ENCODE measurements at places on chromosomes 12 and 14.

- no peak for DNase-seq
Measured at GRCh38 chr12:78914859-78915331, 50.3 kb downstream of the SYT1 start.

- no peak for DNase-seq
Measured at GRCh38 chr12:56590237-56590830, 39.8 kb downstream of the BAZ2A start.

DNA sequence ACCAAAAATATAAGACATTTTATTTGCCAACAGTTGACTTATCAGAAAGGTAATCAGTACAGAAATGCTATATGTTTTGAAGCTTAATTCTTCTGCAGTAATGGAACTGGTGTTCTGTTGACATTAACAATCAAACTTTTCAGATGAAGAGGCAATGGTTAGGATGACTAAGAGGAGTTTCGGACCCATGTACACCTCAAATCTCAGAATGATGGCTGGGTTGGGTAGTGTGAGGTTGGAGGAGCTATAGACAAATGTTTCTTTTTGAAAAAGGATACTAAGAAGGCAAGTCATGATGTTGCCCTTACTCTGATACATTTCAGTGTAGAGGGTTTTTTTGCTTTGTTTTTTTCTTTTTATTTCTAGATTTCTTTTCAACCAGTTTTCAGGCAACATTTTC, 66.9 kb downstream of the KNTC1 start:
- no peak for DNase-seq

GRCh38 chr12:870378-870777, 79.1 kb downstream of the RAD52 start:
- DNase-seq, result no peak

- DNase-seq, result no peak
Measured at GRCh38 chr12:13436182-13436581, 239.7 kb downstream of the EMP1 start.

- DNase-seq, result no peak
Measured at GRCh38 chr14:61891810-61892209, 129.6 kb downstream of the SNAPC1 start.

- peak; percentile 26 for DNase-seq
Measured at GRCh38 chr12:18224745-18225144, 36.6 kb upstream of the PIK3C2G start.

DNA sequence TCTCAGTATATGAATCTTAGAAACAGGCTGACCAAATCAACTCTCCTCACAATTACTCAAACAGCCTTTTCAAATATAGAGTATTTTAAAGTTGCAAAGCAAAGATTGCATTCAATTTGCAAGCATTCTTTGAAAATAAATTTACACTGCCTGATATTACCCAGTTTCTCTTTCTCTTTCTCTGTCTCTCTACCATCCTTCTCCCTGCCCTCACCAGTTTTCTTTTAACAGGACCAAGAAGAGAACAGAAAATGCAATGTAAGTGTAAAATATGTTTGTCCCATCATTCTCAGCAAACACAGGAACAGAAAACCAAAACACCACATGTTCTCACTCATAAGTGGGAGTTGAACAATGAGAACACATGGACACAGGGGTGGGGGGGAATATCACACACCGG, 520.3 kb upstream of the USP15 start:
- DNase-seq, result no peak

DNA sequence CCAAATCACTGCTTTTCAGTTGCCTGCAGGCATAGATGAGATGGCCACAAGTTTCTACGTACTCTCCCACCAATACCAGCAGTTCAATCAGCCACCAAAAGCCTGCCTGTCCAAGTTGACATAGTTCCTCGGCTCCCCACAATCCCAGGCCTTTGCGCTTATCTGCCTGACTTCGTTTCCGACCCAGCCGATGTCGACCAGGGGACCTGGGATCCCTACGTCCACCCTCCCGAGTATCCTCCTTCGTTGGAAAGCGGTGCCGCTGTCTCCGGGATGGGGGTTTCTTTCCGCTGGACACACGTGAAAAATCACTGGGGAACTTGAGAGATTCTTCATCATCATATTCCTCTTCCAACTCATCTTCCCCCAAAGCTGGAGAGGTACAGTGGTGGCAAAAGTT, 1.6 kb downstream of the DNAJC14 start:
- DNase-seq, result no peak

- no peak for DNase-seq
Measured at GRCh38 chr14:55302367-55303124, 31.3 kb downstream of the FBXO34 start.

GRCh38 chr12:55067701-55068100, 47.9 kb downstream of the NEUROD4 start:
- DNase-seq, result no peak

DNA sequence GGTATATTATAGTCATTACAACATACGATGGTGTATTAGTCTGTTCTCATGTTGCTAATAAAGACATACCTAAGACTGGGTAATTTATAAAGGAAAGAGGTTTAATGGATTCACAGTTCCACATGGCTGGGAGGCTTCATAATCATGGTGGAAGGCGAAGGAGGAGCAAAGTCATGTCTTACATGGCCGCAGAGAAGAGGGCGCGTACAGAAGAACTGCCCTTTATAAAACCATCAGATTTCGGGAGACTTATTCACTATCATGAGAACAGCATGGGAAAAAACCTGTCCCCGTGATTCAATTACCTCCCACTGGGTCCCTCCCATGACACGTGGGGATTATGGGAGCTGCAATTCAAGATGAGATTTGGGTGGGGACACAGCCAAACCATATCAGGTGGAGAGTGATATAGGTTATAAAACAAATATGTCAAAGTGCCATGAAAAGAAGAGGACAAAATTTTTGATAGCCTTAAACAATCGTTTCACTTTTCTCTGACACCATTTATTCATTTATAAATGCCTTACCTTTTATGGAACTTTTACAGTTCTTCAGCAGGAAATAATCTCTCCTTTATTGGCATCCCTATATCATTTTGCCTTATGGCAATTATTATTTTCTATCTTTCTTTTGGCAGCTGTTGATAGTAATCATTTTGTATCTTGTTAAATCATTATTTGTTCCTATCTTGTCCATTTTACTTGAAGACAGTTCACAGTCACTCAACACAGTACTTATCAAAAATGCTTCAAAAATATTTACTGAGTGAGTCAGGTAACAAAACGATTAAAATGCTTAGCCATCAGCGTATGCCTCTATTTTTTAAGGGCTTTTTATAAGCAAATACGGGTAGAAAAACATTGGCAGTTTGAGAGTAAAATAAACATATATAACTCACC, 196.0 kb downstream of the RAD51B start:
- DNase-seq, result no peak

DNA sequence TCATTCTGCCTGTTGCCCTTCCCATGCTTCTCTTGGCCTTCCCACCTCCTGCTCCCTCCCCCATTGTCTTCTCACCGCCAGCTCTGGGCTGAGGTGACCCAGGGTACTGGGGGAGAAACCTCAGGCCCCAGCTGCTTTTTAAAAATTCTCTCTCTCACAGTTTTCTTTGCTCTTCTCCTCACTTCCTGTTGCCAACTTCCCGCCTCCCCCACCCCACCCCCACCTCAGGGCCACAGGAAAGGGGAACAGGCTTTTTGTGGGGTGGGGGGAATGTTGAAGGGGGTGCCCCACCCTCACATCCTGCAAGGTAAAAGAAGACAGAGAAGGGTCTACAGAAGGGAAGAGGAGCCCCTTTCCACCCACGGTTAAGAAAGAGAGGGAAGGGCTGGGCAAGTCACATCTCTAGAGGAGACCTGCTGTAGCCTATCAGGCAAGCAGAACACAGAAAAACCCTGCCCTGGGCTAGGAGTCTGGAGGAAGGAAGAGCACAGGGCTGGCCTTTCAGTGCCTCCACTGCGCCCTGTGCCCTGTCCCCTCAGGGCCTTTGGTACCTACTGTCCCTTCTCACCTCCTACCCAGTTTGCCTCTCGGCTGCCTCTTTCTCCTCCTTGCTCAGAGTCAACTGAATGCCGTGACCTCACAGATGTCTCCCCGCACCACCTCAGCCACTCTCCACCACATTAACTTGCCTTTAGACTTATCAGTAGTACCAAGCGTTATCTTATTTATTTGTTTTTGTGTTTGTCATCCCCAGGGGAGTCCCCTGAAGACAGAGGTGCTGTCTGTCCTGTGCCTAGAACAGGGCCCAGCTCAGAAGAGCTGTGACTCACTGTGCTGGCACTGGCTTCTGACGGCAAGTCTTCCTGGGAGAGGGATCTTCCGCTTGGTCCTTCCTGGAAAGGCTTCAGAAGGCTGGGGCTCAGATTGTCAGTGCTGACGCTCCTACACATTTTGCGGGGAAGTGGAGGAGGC, 1.7 kb downstream of the ARHGAP9 start:
- no peak for DNase-seq

- no peak for DNase-seq
Measured at GRCh38 chr12:51359851-51360250, 13.4 kb upstream of the CELA1 start.

DNA sequence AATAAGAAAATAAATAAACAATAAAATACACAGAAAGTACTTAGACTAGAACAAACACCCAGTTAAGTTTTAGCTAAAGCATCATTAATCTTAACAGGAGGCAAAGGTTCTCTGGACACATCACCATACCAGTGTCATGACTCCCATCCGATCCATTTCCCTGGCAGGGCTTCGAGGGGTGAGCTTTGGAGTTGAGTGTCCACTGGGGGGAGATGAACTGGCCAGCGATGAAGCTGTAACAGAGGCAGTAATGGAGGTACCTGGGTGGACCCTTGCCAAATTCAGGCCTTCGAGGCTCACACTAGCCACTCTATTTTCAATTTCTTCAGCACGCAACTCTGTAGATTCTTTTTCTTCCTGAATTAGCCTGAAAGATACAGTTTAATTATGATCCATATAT, 269.5 kb downstream of the ACSS3 start:
- DNase-seq, result no peak

DNA sequence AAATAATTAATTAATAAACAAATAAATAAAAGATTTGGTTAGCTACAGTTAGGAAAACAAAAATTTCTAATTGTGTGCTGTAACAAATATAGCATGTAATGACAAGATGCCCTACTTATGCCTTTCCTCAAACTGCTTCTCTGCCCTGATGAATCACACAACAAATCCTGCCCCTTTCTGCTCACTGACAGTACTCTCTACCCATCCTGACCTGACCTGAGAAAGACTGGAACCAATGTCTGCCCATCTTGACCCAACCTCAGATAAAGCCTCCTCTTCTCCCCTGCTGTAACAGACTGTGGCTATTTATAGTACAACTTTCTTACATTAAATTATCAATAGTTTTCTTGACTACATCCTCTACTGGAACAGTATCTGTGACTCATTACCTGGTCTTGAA, 43.7 kb downstream of the PPP1R13B start:
- DNase-seq, result no peak

GRCh38 chr14:85483652-85484051, 46.3 kb upstream of the FLRT2 start:
- DNase-seq, result no peak

- DNase-seq, result no peak
Measured at GRCh38 chr12:39935839-39936238, 170.0 kb downstream of the SLC2A13 start.

GRCh38 chr12:61546296-61546695, 713.9 kb upstream of the USP15 start:
- DNase-seq, result no peak

- DNase-seq, result no peak
Measured at GRCh38 chr12:123934016-123934620, 38.5 kb downstream of the CCDC92 start.

GRCh38 chr12:106934277-106934676, 21.4 kb upstream of the TMEM263 start:
- DNase-seq, result no peak

DNA sequence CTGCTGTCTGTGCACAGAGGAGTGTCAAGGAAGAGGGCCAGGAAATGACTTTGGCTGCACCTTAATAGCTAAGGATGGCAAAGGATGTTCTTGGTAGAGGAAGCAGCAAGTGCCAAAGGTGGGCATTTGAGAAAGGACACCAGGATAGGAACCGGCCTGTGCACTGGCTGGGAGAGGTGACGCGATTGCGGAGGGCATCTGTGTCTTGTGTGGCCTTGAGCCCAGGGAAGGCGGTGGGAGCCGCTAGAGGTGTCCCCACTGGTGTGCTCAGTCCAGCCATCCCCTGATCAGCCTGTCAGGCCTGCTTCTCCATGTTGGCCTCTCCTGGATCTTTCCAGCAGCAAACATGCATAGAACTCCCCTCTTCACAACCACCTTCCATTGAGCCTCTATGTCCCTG, 30.2 kb downstream of the PAPLN start:
- DNase-seq, result no peak

- DNase-seq, result no peak
Measured at GRCh38 chr12:105899589-105899988, 239.2 kb downstream of the NUAK1 start.

DNA sequence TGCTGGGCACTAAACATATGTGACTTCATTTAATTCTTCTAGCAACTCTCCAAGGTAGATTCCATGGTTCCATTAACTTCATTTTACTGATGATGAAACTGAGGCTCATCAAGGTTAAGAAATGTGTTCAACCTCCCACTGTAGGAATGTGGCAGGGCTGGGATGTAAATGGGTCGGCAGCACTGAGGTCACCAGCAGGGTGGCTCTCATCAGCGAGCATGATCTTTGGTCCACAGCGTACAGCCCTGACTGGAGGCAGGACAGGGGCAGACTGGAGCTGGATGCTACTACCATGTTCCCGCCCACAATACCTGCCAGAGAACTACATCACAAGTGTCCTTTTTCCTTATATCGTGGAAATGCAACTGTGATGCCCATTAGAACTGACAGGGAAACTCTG, 4.6 kb downstream of the APPL2 start:
- no peak for DNase-seq

DNA sequence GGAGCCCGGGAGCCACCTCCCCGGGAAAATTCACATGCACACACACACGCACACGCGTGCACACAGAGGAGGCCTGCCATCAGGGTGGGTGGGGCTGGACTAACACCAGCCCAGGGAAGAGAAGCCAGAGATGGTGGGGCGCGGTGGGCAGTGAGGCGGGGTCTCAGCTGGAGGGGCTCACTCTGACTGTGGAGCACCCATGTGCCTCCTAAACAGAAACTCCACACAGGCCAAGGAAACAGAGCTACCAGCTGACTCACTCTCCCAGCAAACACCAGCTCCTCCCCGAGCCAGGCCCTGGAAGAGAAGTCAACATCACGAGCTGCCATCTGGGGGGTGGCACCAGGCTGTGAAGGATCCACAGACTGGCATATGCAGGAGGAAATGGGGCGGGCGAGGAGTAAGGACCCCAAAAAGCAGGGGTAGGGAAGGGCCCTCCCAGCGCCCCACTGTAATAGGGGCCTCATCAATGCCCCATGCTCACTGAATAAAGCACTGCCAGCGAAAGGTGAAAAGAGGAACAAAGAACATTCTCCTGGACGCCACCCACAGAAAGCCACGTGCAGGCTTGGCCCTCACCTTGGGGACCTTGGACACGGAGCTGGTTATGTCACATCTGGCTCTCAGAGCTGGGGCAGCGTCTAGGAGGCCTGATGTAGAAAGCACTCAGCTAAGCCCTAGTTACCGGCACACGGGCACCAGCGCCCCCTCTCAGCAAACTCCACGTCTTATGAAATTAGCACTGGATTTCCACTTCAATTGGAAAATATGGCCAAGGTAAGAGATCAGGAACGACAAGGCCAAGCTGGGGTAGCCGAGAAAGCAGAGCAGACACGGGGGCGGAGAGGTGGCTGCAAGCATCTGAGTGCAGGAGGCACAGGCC, 8.4 kb upstream of the INF2 start:
- DNase-seq, result no peak

GRCh38 chr12:118436986-118437385, 60.6 kb downstream of the SUDS3 start:
- DNase-seq, result no peak

Data from dermis microvascular lymphatic vessel endothelial cell (primary cell).